Activated T-cell treated with anti-CD3 and anti-CD28 coated beads, Interleukin-2, amount 50 U/mL, for 4 hours (primary cell): ENCODE measurements at places on chromosomes 5 and 9.

DNA sequence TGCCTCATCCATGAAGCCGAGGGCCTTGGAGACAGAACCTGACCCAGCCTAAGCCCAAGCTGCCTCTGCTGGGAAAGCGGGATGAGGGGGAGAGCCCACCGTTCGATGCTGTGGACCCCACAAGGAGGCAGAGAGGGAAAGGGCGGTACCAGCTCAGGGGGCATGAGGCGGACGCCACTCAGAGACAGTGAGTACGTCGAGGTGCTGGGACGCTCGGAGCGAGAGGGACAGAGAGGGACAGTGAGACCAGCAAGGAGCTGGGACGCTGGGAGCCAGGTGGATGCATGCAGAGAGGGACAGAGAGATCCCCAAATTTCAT, 33.6 kb downstream of the EXD3 start:
- DNase-seq = no peak

GRCh38 chr5:179799644-179799973, 5.8 kb downstream of the LTC4S start:
- no peak for DNase-seq

DNA sequence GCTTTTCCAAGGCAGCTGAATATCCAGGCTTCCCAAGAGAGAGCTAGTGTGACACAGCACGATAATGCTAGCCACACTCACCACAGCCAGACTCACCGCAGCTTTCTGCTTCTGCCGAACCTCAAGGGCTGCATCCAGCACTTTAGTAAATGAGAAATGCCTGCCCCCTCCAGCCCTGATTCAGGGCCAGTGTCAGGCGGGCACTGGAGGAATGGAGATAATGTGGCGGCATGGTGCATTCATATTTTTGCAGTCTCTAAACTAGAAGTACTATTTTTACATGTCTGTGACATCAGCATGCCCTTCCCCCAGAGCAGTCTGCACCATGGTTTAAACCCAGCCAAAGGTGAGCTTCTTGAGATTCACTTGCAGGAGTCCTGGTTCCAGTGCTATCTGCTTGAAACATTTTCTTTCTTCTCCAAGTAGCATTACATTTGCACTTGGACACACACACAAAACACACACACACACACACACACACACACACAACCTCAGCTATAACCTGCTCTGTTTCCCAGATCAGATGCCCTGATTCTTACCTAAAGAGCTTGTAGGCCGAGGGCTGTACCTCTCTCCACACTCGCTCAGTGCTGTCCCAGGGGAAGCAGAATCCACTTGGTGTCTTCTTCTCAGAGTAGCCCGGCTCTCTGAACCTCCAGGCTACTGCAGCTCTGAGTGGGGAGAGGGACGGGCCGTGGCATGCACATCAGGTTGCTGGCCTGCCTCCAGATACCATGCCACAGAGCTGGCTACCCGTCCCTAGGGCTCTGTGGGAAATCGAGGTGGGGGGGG, at the start of gene FGF1:
Gene FGF1, minus strand, starts transcription at position 673 of the 792 bp plus-strand sequence. CDS start 71,963 bp downstream, outside the sequence.
- no peak for DNase-seq

- no peak for DNase-seq
These were observed 52.1 kb upstream of the NFIB start for GRCh38 chr9:14366076-14366475.

DNA sequence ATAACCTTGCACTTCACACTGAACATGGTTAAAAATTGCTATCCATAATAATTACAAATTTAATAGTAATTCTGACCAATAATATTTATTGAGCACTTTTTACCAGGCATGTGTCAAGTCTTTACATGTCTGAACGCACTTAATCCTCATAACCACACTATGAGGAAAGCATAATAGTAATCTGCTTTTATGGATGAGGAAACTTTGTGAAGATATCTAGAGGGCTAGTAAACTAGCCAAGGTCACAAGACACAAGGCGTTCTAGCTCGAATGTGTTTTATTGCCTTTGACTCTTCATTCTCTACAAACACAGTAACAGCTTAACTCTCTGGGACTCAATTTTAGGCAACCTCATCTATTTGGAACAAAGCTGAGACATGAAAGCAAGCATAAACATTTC, 205.1 kb downstream of the ARHGEF28 start:
- DNase-seq = no peak

DNA sequence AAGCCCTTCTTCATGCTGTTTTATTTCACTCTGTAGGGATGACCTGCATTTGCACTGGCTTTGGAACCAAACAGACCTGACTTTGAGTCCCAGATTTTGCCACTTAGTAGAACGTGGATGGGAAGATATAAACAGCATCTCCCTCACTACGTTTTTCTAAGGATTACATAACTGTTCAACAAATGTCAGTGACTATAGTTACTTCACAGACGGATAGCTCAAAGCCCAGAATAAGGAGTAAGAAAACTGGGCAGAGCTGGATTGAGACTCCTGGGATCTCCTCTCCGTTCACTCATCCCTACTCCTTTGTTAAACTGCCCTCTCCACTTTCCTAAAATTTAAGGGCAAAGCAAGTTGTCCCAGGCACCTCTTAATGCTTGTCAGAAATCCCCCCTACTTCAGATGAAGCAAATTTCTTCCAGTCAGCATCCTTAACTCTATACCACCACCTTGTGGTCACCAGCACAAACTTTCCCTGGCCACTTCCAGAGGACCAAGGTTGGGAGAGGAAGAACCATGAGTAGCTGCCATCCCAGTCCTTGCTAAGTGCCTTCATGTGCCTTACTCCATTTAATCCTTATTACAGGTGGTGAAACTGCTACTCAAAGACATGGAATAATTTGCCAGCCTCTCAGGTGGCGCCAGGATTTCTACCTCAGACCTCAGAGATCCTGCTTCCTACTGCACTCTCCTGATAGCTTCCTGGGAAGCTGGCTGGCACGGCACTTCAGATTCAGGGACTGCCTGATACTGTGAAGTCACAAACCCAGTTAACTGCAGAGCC, 38.4 kb downstream of the EGR1 start:
- DNase-seq = no peak

GRCh38 chr9:129570450-129571297, 50.2 kb downstream of the C9orf50 start:
- no peak for DNase-seq

DNA sequence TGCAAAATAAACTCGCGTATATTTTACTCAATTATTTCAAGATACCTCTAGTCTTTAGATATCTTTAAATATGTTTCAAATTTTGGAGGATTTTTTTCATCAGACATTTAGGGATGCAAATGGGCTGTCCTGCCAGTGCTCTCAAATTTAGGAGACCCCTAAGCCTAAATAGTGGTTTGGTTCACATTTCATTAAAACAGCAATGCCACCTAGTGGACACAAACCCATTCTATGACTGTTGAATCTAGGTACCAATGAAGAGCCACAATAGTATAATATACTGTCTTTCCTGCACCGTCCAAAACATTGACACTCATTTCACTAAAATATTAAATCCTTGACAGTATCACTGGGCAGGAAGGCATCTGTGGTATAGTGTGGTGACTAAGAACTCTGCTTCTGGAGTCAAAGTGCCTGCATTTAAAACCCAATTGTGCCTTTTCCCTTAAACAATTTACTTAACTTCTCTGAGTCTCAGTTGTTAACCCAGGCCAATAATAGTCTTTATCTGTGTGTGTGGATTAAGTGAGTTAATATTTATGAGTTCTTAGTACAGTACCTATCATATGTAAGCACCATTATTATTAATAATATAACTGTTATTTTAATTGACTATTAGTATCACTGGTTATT, 148.0 kb downstream of the RORB start:
- DNase-seq = no peak

GRCh38 chr5:120293796-120294195, 170.3 kb upstream of the PRR16 start:
- DNase-seq = no peak
